ENCODE measurements at places on chromosomes 6 and 20. TPM values are rescaled to one million over a fixed set of nuclear protein-coding genes. Genes with fewer than 3 reads are reported as not detected.

GRCh38 chr6:169265486-169266131 lies 12.0 kb upstream of the THBS2 start:
- DNase-seq = no peak

- DNase-seq = no peak
These were observed 3.4 kb upstream of the SLC17A5 start for GRCh38 chr6:73657201-73657600.

- DNase-seq = no peak
These were observed 176.4 kb upstream of the RREB1 start for GRCh38 chr6:6931071-6932025.

DNA sequence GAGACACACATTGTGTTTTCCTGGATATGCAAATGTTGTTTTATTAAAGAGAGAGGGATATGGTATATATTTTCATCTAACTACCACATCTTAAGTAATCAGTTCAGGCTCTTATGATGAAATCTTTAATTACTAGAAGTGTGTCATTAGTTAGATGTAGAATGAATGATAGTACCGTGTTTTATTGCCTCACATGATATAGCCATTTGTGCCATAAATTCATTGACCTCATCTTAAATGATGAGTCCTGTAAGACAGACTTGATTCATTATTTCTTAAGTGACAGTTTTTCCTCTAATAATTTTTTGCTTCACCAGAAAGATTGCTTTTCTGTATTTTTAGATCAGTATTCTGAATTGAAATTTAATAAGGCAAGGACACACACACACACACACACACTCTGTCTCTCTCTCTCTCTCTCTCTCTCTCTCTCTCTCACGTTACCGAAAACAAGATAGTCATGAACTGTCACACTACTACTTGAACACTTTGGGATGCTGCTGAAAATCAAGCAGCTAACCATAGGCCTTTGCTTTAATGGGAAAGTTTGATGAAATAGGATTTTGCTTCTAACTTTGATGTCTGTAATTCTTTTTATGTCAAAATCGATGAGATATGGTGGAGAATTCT lies 140.5 kb downstream of the SOBP start:
- DNase-seq = no peak

DNA sequence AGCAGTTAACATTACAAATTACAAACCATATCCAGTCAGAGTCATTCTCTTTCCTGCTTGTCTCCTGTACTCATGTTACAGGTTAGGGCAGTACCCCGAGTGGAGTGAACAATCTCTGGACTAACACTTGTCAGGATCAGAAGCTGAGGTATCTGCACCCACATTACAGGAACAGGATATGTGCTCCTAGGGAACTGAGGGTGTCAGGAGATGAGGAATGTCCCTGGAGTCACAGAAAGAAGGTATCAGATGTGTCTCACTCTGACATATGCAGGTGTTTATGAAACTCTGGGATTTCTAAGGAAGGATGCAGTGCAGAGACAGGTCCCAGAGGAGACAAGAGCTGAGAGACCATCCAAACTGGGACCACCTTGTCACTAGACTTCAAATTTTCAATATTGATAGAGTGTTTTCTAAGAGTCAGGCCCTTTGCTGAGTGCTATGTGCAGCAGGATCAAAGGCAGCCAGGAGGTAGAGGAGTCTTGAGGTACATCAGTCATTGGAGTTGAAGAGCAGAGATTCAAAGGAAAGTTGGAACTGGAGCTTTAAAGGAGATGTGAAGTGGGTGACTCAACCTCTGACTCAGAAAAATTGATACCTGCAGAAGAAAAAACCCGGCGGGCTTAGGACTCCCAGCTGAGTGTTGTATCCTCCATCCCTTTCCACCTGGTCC lies 12.6 kb downstream of the HLA-DPB1 start:
- no peak for DNase-seq

DNA sequence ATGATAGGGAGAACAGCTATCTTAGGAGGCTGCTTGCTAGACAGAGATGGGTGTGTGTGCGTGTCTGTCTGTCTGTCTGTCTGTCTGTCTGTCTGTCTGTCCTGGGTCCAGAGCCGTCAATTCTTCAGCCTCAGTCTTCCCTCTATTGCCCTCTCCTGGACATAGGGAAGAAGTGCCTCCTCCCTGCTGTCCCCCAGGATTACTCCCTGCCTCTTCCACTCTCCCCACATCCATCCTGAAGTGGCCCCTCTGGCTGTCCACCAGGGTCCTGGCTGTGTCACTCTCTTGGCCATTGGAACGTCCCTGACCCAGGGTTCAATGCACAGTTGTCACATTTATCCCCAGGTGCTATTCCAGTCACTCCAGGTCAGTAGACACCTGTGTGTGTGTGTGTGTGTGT lies 10.2 kb downstream of the TREML2 start:
- no peak for DNase-seq

DNA sequence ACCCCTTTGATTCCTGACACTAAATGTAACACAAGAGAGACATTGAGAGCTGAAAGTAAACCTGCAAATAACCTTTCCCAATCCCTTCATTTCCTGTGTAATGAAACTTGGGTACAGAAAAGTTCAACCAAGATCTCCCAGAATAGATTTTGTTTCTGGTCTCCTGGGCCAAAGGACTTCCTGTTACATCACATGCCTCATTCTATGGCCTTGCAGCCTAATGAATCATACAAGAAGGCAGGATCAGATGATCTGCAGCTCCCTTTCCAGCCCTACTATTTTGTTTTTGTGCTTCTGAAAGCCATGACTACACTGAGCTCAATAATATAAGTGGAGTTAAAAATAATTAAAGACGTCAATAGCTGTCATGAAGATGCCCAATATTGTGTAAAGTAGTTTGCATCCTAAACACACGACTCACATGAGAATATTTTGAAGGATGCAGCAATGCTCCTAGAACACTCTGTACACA lies 73.4 kb upstream of the NOX3 start:
- no peak for DNase-seq

DNA sequence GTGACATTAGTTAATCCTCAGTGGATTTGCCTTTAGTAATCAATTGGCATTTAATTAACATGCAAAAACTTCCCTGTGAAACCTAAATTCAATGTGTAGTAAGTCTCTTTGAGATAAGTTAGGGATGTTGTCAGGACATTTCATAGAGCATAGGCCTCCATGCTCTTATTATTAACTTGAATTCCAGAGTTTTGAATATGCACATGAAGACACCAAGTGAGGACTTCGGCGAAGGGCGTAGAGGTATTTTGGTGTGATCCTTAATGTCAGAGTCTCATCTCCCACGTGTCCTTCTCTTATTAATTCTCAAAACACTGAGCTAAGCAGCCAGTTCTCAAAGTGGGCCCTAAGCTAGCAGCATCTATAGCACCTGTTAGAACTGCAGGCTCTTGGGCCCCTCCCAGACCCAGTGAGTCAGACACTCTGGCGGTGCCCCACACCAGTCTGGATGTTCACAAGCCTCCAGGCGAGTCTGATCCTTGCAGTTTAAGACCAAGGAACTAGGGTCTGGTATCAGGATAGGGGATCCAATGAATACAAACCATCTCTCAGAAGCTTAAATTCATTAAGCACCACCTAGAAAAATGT lies 292.1 kb downstream of the QKI start:
- no peak for DNase-seq

DNA sequence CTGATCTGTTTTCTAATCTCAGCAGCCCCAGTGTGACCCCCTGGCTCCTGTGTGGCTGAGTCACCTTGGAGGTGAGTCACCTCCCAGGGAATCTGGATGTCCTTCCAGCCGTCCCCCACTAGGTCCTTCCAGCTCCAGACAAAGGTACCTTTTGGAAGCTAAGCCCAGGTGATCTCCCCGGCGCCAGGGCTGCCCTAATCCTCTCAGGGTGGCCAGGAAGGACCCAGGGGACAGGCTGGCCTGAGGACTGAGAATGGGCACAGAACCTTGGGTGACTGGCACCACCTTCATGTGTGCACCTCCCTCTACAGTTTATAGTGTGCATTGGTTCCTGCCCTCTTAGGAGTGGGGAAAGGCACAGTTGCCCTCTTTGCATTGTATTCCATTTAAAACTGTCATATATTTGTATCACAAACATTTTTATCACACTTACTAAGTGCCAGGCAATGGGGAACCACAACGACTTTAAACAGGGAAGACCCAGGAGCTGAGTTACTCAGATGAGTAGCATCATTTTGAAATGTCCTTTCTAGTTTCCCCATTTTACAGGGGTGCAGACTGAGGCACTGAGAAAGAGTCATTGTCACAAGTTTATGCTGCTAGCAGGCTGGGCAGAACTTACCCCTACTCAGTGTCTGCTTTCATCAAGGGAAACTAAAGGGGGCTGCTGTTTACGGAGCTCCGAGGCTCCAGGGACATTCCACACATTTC lies 2.6 kb upstream of the BPIFB4 start:
- DNase-seq = no peak

- DNase-seq = no peak
These were observed 79.8 kb downstream of the TRMT6 start for GRCh38 chr20:5870568-5870981.

DNA sequence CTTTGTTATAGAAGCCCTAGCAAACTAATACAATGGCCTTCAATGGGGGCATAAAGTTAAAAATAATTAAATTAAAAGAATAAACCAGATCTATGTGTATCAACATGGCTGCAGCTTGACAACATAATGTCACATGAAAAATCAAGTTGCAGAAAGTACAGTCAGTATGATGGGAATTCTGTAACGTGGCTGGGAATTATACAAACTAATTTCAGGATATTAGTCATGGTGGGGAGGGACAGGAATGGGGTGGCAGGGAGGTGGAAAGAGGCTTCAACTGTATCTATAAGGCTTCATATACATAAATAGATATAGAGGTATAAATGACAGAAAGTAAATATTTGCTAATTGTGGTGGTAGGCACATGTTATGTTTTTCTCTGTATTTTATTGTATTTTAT lies 107.1 kb downstream of the UNC5CL start:
- no peak for DNase-seq

DNA sequence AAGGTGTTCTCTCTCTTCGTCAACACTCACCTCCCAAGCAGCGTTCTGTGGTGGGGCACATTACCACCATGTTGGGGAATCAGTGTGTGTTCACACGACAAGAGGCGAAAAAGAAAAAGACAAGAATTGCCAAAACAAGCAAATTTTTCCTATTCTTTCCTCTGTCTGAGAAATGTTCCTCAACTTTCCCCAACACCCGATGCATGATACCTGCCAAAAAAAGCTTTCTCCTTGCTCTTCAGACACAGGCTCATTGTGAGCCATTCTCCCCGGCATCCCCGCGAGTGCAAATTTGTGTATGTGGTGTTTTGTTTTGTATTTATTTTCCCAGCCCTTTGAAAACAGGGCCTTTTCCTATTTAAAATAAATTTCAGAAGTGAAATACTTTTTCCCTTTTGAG lies 100.9 kb downstream of the JAG1 start:
- no peak for DNase-seq

- no peak for DNase-seq
These were observed 5.4 kb downstream of the TRIM15 start for GRCh38 chr6:30168741-30169140.

DNA sequence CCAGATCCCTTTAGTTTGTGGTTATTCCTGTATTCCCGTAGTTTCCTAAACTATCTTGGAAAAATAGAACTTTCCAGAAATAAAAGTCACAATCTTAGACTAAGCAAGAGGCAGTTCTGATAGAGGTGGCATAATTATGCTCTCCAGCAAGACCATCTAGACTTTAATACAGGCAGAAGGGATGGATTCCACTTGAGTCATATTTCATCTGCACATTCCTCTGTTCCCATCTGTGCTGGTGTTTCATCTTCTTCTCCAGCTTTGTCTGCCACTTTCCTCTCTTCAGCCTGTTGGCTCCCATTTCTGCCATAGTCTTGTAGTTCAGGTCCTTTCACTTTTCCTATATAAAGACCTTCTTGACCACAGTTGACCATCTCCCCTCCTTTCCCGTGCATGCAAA lies 102.9 kb downstream of the SOBP start:
- DNase-seq = no peak

DNA sequence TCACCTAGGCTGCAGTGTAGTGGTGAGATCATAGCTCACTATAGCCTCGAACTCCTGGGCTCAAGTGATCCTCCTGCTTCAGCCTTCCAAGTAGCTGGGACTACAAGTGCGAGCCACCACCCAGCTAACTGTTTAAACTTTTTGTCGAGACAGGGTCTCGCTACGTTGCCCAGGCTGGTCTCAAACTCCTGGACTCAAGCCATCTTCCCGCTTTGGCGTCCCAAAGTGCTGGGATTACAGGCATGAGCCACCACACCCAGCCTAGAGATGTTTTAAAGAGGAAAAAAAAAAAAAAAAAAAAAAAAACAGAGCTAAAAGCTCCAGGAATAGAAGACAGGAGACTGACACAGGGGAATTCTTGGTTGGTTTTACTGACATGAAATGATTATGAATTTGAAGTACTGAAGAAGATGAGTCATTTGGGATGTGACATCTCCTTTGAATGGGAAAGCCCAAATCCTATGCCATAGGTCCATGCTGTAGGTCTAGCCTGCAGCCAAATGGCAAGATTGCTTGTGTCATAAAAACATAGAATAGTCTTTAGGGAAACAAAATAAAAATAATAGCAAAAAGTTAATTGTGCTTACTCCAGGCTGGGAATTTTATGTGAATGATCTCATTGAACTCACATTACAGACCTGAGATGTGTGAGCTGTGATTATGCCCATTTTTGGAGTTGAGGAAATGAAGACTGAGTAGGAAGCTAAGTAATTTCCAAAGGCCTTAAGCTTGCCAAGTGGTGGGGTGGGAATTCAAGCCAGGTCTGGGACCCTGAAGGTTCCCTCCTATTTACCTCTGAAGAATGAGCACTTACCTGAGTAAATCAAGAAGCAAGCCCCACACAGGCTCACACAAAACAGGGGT lies 24.3 kb upstream of the NHSL1 start:
- DNase-seq = no peak

GRCh38 chr6:53593001-53593488 lies 48.1 kb upstream of the GCLC start:
- DNase-seq = no peak

DNA sequence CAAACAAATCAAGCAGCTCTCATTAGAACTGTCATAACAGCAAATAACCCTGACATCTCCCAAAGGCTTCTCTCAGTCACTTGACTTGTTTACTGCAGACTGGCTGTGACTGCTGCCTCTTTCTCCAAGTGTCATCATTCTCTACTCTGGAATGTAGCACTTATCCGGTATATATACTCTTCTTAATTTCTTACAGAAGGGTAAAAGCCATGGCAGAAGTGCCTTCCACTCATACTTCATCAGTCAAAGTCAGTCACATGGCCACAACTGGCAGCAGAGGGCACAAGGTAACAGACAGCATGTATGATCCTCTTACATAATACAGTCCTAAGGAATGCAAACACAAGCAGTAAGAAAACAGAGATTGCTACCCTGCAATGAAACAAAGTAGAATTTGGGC lies 9.3 kb downstream of the NAPB start:
- DNase-seq = no peak

GRCh38 chr6:113824411-113824810 lies 32.7 kb upstream of the MARCKS start:
- DNase-seq = no peak

- no peak for DNase-seq
These were observed 232.2 kb downstream of the SYNDIG1 start for GRCh38 chr20:24701668-24702067.

- no peak for DNase-seq
These were observed 17.1 kb downstream of the TGM3 start for GRCh38 chr20:2312876-2313275.

SIGLEC1 gene
- total RNA-seq = not detected

TBXT gene
- total RNA-seq = not detected

SLC26A8 gene
- not detected for total RNA-seq

NUDT3 gene
- 21.6 TPM for total RNA-seq

CLVS2 gene
- total RNA-seq = not detected

EGFL8 gene
- total RNA-seq = 14.3 TPM

All from chondrocyte (in vitro differentiated cells).